MG63 (cell line): ENCODE measurements at places on chromosomes 5 and 9. TPM values are rescaled to one million over a fixed set of nuclear protein-coding genes. Genes with fewer than 3 reads are reported as not detected.

Gene CCDC171
- 6.6 and 9.1 TPM in 2 replicates for total RNA-seq

Gene TLX3
- total RNA-seq = not detected in 2 replicates

Gene GABRA1
- not detected in 2 replicates for total RNA-seq

DNA sequence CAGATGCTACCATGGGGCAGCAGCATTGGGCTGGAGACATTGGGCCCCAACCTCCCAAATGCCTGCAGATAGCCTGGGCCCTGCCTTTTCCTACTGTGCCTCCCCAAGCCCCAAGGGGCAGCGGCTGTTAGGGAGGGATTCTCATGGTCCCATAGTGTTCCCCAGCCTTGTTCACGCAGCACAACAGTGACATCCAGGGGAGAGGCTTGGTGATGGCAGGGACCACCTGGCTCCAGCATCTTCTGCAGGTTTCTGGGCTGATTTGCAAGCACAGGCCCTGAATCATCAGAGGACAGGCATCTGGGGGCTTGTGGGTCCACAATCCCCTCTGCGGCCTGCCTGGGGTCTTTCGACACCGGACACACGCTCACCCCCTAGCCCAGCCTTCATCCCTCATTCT is 354.6 kb downstream of the SLIT3 start:
- no peak for DNase-seq

DNA sequence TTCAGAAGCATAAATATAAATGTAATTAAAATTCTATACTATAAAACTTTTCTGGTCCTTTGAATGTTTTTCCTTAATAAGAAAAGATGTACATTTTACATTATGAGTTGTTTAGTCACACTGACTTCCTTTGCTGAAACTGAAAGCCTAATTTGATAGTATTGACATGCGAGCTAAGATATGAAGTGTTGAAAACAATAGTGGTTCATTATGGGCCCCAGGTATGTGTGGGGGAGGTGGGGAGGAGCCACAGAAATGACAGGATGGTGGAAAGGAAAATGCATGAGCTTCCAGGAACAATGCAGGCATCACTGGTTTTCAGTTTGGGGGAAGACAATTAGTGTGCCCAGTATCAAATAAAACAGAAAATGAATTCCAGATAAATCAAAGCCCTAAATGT is 35.4 kb upstream of the RLN1 start:
- no peak for DNase-seq

GRCh38 chr5:172361566-172362238 is 78.1 kb upstream of the UBTD2 start:
- peak; percentile 99 for DNase-seq

DNA sequence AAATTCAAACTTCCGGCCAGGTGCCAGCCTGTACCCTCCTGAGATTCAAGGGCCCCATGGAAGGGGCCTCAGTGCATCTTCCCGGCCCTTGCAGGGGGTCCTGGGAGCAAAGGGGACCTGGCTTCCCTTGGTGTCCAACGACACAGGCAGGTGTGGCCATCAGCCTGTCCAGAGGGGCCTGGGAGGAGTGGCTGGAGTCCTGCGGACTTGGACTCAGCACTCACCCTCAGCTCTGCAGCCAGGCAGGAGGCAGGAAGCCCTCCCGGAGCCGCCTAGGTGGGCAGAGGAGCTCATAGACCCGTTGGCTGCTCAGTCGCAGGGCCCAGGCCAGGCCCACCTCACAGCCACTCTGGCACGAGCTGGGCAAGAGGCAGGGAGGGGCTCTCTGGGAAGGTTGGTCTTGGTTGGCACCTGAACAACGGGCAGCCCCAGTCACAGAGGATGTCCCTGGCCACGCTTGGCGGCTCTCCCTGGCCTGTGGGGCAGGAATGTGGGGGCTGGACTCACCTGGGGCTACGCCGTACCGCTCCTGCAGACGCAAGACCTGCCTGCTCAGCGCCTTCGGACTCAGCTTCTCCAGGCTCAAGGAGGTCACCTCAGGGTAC is 53.8 kb upstream of the NRARP start:
- DNase-seq = no peak
